ENCODE measurements at places on chromosomes 2 and 18.

DNA sequence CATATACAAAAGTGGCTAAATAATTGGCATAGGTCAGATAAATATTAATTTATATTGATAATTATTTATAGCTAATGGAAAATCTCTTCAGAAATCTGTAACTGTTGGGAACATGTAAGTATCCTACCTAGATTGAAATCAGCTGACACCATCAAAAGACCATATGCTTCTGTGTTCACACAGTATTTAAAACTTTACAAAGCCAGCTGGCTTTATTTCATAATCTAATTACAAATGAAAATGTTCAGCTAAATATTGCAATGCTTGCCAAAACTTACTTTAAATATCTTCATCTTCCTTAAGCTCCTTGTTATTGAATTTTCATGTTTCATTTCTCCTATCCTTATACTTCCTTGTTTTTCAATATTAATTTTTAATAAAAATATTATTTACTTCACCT is 190.9 kb upstream of the DOK6 start:
- no peak for DNase-seq

DNA sequence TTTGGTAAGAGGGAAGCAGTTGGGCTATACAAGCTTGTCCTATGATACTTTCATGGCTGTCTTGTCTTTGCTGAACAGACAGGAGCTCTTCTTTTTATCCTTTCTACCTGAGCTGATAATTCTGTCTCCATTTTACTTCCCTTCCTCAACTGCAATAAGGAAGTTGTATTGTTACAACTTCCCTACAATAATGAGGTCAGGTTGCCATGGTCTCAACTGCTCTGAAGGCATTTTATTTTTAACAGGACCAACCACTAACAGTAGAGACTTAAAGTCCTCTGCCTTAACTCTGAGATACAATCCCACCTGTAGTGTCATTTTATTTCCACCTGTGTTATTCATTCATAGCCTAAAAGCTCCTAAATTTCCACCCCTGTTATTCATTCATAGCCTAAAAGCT is 118.6 kb upstream of the PGAP1 start:
- DNase-seq: no peak

DNA sequence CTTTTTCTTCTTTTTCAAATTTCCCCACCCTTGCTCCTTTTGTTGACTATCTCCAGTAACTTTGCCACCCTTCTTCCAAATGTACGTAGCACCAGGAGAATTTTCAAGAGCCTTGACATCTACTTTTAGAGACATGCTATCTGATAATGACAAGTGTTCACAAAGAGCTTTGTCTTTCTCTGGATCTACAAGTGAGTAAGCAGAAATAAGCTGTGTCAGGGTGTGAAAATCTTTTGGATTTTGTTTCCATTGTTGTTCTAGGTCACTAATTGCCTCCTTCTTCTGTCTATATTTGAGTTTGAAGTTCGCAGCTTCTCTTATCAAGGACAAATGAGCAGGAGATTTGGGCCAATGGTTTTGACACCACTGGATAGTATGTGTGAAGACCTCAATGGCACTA is 8.4 kb upstream of the C18orf32 start:
- DNase-seq: no peak

DNA sequence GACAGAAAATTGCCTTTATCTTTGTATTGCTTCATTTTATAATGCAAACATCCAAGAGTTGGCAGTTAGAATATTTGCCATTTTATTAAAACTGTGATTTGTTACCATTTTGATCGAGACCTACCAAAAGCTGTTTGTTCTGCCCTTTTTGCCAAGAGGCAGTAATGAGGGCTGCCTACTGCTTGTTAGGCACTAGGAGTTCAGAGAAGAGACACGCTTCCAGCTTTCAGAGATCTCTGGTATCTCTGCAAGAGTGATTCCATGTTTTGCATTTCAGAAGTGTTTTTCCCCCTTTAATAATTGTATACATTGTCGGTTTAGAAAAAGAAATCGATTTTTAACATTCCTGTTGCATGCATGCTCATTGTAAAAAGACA is 628 bp downstream of the MRPL30 start:
- DNase-seq: no peak

DNA sequence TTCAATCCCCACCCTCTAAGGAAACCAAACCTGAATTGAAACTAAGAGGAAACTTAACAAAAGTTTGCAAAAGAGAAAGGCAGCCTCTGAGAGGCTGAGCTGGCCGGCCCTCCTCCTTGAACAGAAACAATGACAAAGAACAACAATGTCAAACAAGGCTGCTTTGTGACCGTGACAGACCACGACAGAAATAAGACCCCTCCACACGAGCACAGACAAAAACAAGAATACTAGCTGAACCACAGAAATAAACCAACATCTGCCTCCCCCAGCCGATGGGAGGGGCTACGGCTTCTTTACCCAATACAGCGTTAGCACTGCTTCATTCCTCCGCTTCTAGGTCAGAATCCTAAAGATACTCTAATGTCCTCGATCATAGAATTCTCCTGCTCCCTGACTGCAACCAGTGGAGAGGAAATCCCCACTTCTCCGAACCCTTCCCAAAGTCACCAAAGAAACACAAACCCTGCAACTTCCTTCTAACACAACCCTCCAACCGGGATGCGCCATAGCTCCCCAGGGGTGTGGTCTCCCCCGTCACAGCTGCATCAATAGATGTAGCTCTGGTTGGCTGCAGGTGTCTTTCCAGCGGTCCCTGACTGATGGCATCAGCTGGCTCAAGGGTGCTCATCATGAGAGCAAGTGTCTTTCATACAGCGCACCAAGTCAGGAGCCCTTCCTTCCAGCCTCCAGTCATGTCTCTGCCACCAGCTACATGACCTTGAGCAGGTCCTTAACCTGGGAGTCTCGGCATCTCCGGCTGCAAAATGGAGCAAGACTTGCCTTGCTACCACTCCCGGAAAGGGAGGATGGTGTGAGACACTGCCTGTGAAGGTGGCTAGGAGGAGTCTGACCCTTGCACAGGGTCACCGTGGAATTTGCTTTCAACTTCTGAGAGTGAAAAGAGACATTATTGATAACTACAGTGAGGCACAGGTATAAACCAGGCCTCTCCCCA is 198.6 kb downstream of the HAUS1 start:
- DNase-seq: no peak

Measured in activated naive CD4-positive, alpha-beta T cell (primary cell).